ENCODE measurements at places on chromosomes 3 and 15. TPM values are rescaled to one million over a fixed set of nuclear protein-coding genes. Genes with fewer than 3 reads are reported as not detected.

The GOLGA8G gene
- polyA plus RNA-seq, result 0.08 TPM

The MBD4 gene
- 54.5 TPM for polyA plus RNA-seq

The CASR gene
- polyA plus RNA-seq, result 24.9 TPM

The MYL3 gene
- 20.1 TPM for polyA plus RNA-seq

The RHOV gene
- polyA plus RNA-seq, result 1.7 TPM

The LRRK1 gene
- polyA plus RNA-seq, result 3.0 TPM

The ZDHHC23 gene
- 20.9 TPM for polyA plus RNA-seq

The GHRL gene
- 2.7 TPM for polyA plus RNA-seq

The ABTB1 gene
- 17.9 TPM for polyA plus RNA-seq

The ISLR2 gene
- polyA plus RNA-seq, result 0.93 TPM

The GNL3 gene
- polyA plus RNA-seq, result 113 TPM

The SLC12A8 gene
- 7.7 TPM for polyA plus RNA-seq

The CNTN3 gene
- polyA plus RNA-seq, result 5.1 TPM

The C3orf20 gene
- 0.32 TPM for polyA plus RNA-seq

The MASP1 gene
- 8.7 TPM for polyA plus RNA-seq

The RPL22L1 gene
- 64.6 TPM for polyA plus RNA-seq

The AMT gene
- 41.2 TPM for polyA plus RNA-seq

All from left kidney (tissue), 8 donors.